ENCODE measurements at places on chromosomes 3 and 15.
A peak's percentile ranks its signal among the peaks of the same experiment; 100 is the strongest.

DNA sequence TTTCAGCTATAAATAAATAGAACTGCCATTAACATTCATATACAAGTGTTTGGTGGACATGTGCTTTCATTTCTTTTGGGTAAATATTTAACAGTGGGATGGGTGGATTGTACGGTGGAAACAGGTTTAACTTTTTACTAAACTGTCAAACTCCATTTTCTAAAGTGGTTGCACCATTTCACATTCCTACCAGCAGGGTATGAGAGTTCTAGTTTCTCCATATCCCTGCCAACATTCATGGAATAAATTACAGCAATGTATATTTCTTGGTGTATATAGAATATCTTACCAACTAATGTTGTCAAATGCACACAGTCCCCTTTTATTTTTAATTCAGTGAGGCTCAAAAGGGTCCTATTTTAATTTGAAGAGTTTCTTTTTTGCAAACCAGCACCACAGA, 71.3 kb upstream of the CTXND1 start:
- no peak for DNase-seq

- no peak for DNase-seq
Measured at GRCh38 chr3:194977356-194977755, 291.7 kb downstream of the FAM43A start.

GRCh38 chr3:194375473-194376240, 6.1 kb upstream of the LRRC15 start:
- DNase-seq = no peak

DNA sequence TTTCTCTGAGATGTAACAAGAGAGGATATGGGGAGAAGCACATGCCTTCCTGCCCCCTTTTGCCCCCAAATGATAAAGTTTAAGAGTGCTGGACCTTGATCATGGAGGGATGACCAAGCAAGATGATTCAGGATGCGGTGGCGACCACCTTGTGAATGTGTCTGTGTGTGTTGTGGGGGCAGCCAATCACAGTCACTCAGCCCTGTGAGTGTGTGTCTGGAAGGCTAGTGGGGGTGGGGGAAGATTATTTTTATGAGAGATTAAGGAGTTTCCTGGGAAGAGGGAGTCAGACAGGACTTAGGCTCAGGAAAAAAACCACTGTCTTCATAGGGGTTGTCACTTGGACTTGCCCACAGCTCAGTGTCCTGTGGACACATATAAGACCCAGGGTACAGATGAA, 57.8 kb upstream of the KY start:
- no peak for DNase-seq

- DNase-seq = no peak
Measured at GRCh38 chr15:93703092-93703739, 528.1 kb upstream of the MCTP2 start.

GRCh38 chr15:25438601-25439368, at the start of gene UBE3A:
TSS of gene UBE3A (minus strand) at chr15:25439024. CDS start at chr15:25409107, 29,917 bp downstream.
- DNase-seq = peak; percentile 90

- no peak for DNase-seq
Measured at GRCh38 chr3:107384907-107385306, 7.7 kb downstream of the CCDC54 start.
